CD4-positive, alpha-beta T cell (primary cell): ENCODE measurements at places on chromosomes 12 and 14.

DNA sequence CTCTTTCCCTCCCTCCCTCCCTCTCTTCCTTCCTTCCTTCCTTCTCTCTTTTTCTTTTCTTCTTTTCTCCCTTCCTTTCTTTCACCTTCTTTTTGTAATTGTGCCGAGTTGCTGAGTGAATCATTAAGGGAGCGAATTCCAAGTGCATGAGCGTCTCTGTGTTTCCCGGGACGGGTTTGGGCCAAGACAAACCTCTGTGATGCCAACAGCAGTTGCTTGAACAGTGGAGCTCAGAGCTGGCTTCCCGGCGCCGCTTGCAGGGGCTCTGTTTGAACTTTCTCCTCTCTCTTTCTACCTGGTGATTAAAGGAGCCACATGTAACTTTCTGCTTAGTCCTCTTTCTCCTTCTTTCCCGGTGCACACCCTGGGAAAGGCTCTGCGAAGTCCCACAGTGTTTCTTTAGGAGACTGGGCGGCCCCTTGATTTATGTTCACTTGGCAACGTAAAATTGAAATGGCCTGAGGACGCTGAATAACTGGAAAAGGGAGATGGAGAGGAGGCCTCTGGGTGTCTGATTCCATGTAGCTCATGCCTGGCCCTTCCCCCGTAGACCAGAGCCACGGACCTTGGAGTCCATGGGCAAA is 33.7 kb upstream of the MAP1LC3B2 start:
- no peak for DNase-seq

DNA sequence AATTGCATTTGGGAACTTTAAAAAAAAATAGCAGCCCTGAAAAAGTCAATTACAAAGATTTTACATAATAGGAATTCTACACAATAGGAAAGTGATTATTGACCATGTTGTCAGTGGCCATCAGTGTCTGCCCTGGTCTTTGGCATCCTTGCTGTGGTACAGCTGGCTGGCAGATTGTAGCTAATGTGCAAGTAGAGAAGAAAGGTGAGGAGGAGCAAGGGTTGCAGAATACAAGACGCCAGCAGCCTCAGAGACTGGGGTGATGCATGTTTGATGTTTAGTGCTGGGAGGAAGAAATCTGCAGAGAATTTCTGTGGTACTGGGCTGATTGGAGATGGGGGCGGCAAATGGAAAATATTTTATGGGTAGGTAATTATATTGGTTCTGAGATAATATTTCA is 322.9 kb downstream of the TMEM117 start:
- no peak for DNase-seq

- no peak for DNase-seq
Measured at GRCh38 chr14:96049932-96050331, 10.8 kb downstream of the C14orf132 start.

DNA sequence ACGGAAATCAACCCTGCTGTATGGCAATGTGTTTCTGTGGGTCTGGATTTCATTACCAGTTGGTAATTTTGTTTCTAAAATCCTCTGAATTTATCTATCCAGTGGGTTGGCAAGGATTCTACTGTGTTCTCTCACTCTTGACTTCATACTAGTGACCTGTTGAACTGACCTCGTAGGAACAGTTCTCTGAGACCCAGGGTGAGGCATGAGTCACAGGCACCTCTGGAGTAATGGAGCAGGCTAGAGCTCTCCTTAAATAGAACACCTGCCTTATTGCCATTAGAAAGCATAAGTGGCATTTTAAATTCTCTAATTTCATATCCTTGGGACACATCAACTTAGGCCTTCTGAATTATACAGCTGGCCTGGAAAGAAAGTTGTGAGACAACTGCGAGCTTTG is 258.3 kb upstream of the NAV3 start:
- no peak for DNase-seq

GRCh38 chr12:124694846-124695497 is 127.6 kb upstream of the NCOR2 start:
- no peak for DNase-seq

- DNase-seq: peak; percentile 15
Measured at GRCh38 chr12:105235281-105235731, 668 bp downstream of the APPL2 start.

DNA sequence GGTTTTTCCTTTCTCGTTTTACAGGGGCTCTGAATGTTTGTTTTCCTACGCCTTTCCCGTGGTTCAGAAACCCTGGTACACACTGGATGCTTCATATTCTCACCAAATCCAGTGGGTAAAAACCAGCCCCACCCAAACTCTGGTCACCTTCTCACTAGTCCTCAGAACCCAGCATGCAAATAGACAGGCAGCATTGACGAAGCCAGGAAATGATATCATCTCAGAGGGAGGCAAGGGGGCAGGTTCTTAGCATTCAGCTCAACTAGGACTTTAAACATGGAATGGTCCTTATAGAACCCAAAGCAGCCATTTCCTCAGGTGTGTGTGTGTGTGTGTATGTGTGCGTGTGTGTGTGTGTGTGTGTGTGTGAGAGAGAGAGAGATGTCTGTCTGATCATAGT is 142.0 kb downstream of the KCNK10 start:
- no peak for DNase-seq

DNA sequence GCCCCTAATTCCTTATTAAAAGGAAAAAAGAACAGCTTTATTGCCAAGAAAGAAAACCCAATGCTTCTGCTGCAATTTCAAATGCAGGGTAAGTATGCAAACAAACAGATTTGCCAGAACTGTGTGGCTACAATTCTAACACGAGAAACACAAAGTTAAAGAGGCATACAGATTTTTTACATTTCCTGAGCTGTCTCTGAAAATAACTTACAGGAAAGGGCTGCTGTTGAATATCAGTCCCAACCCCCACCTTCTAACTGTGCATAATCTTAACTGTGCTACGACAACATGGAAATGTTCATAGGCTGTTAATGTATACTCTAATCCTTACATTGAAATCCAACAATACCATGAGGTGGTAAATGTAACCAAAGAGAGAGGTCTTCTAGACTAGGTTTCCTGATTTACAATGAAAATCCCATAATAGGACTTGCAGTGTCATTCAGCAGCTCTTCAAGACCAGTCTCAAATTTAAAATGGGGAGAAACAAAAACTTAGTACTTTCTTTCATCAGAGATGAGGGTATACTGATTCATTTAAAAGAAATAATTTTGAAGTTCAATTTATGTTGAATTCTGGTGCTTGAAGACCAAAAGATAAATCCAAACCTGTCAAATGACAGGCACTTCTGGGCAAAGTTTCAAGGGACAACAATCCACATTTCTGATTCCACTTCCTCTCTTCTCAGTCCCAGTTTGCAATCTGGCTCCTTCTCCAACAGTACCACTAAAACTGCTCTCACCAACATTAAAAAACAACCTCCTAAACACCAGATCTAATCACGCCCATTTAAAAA is 14.4 kb downstream of the FGD6 start:
- DNase-seq: no peak

- no peak for DNase-seq
Measured at GRCh38 chr12:100675432-100675831, 101.9 kb downstream of the GAS2L3 start.

DNA sequence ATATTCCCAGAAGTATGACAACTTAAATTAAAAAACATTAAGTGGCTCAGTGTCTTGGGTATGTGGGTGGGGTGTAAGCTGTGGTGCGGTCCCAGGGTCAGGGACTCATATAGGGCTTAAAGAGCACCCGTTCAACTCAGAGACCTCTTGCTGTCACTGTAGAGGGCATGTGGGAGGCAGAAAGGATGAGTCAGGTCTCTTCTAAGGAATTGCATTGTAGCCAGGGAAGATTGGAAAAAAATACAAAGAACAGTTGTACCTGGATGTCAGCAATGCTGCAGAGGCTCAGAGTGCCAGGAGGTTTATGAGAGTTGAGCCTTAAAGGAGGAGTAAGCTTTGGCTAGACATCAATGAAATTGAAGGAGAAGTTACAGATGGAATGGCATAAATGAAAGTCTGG is 104.1 kb downstream of the MYRFL start:
- no peak for DNase-seq
